ENCODE measurements at places on chromosomes 3 and 15.
A peak's percentile ranks its signal among the peaks of the same experiment; 100 is the strongest.

- DNase-seq, result no peak
Measured at GRCh38 chr3:68360492-68360891, 571.9 kb downstream of the TAFA4 start.

DNA sequence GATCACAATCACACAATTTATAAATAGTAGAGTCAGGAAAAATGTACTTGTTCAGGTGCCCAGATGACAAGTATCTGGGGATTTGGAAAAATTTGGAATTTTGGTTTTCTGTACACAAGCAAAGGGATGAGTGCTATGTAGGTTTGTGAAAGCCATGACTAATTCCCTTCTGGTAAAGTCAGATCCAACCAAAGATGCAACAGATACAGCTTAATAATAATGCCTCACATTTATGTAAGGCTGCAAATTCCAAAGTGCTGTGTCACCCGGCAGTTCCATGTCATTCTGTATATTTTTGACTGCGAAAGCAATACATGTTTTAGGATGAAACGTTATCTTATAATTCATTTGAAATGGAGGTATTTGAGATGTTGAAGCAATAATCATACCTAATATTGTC, 102.7 kb upstream of the AGBL1 start:
- no peak for DNase-seq

- DNase-seq, result no peak
Measured at GRCh38 chr15:24898715-24899272, 56.0 kb upstream of the SNRPN start.

- DNase-seq, result no peak
Measured at GRCh38 chr3:102237181-102237580, 197.6 kb upstream of the ZPLD1 start.

GRCh38 chr15:26073430-26074333, 210.6 kb upstream of the ATP10A start:
- no peak for DNase-seq

- DNase-seq, result no peak
Measured at GRCh38 chr3:7423995-7424394, 563.1 kb downstream of the GRM7 start.

GRCh38 chr3:4856564-4856963, 122.7 kb upstream of the BHLHE40 start:
- no peak for DNase-seq

DNA sequence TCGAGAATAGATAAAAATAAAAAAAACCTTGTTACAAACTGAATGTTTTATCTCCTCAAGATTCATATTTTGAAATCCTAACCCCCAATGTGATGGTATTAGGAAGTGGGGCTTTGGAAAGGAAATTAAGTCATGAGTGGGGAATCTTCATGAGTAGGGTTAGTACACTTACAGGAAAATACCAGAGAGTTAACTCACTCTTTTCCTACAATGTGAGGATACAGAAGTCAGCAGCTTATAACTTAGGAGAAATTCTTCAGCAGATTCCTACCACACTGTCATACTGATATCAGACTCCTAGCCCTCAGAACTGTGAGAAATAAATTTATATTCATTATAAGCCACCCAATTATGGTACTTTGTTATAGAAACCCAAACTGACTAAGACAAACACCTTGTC, 453.1 kb downstream of the GBE1 start:
- no peak for DNase-seq

GRCh38 chr15:37931868-37932267, 2.6 kb upstream of the TMCO5A start:
- no peak for DNase-seq

GRCh38 chr3:134846911-134847317, 51.9 kb downstream of the EPHB1 start:
- DNase-seq, result peak; percentile 46

- DNase-seq, result no peak
Measured at GRCh38 chr3:169678122-169678521, 14.6 kb upstream of the MECOM start.

GRCh38 chr3:132650153-132650552, 9.5 kb downstream of the ACAD11 start:
- DNase-seq, result no peak

GRCh38 chr15:55007561-55007960, 189.2 kb downstream of the RSL24D1 start:
- no peak for DNase-seq

- DNase-seq, result no peak
Measured at GRCh38 chr3:22908989-22909507, 294.1 kb upstream of the UBE2E2 start.

DNA sequence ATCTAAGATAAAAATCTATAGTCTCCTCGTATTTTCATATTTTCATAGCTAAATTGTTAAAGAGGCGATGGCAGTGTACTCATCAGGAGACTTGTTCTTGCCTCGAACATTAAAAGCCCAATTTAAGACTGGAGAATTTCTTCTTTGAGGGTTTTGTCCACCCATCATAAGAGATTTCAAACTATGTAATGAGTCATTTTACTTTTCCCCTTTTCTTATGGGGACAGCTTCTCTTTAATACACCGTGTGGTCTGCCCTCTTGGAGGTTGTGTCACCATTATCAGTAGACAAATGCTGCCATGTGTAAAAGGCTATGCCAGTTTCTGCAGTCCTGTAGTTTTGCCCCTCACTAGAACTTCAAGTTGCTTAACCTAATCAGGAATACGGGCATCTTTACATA, 16.9 kb downstream of the TGFBR2 start:
- DNase-seq, result no peak

GRCh38 chr3:150393745-150394144, 14.4 kb upstream of the TSC22D2 start:
- DNase-seq, result no peak

GRCh38 chr15:44082558-44083157, 112.4 kb downstream of the FRMD5 start:
- DNase-seq, result no peak

Data from right hindlimb (tissue), 1 donor.